ENCODE measurements at places on chromosomes 7 and 10. TPM values are rescaled to one million over a fixed set of nuclear protein-coding genes. Genes with fewer than 3 reads are reported as not detected.

TRIM73 gene
- not detected for total RNA-seq

TCF7L2 gene
- 0.89 TPM for total RNA-seq

SLC16A12 gene
- not detected for total RNA-seq

SEMA3C gene
- 31.2 TPM for total RNA-seq

- peak; percentile 25 for DNase-seq
Observed at GRCh38 chr7:21128062-21128817, 299.6 kb upstream of the SP4 start.

GRCh38 chr10:54091237-54091636 is 709.8 kb downstream of the PCDH15 start:
- no peak for DNase-seq

DNA sequence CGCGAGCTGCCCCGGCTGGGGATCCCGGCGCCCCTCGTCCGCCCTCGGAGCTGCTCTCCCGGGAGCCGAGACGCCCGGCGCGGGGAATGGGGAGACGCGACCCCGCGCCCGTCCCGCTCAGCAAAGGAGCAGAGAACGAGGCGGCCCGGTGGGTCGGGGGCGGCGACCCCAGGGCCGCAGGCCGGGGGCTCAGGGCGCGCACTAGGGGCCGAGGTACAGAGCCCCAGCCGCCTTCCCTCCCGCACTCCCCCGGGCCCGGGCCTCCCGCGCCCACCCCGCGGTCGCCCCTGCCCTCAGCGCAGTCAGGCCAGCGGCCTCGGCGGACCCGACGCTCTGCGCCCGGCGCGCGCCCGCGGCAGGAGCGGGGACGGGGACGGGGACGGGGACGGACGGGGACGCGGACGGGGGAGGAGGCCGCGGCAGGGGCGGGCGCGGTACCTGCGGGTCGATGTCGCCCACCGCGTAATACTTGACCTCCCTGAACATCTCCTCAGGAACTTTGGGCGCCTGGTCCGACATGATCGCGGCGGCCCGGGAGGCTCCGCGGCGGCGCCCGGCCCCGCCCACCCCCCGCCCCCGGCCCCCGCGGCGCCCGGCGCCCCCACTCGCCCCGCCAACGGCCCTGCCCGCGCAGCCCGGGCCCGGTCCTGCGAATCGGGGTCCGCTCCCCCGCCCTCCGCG is 373 bp downstream of the PAXIP1 start:
- peak; percentile 16 for DNase-seq

DNA sequence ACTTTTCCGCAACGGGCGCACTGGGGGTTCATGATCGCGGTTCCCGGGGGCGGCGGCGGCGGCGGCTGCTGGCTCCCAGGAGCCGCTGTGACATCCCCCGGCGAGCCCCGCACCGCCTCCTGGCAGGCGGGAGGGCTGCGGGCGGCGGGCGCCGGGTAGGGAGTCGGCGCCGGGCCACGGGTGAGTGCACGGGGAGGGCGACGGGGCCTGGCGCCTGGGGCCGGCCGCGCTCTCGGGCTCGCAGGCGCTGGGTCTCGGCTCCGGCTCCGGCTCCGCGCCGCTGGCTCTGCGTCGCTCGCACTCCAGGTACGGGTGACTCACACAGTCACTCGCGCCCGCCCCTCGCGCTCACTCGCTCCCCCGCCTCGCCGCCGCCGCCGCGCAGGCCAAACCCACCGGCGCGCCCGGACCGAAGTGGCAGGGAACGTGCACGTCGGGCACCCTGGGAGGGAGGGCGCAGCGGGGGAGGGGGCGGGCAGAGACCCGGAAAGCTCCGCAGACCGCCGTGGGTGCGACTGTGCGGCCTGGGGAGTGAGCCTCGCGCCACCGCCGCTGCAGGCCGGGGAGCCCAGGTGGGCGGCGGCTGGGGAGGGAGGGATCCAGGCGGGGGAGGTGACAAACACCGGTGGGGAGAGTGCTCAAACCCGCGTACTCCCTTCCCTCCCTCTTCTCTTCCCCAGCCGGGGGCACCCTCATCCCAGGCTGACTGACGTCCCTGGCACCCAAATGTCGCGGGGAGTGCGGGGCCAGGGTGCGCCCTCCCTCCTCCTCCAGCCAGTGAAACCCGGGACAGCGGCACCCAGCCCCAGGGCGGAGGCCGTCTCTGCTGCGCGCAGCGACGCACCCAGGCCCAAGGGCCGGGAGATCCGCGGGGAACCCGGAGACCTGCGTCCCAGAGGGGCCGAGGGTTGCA is 276.9 kb upstream of the NEBL start:
- peak; percentile 38 for DNase-seq

DNA sequence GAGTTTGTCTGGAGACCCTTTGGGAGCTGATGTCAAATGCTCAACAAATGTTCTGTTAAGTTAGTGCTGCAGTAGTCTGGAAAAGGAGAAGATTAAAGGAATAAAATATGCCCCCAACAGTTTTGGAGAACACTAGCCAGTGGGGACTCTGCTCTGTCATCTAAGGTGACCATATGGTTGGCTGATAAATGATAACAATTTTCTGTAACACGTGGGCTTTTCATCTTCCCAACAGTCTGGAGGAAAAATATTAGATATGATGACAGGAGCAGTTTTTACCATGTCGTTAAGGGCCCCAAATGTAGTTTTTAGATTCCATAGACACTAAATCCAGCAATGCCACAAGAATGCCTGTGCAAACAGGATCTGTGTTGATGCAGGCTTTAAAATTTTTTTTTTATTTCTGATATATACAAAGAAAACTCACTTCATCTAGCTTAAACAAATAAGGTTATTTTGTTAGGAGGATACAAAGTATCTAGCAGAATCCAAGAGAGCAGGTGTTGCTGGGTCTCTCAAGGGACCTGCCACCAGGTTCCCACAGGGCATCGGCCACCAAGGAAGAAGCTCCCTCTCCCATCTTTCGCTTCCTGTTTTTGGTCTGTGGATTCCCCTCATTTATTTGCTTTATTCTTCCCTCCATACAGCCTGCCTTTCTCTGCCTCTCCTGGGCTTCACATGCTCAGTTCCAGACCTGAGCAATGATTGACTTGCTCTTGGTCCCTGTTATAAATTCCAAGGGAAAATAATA is 6.2 kb upstream of the CFAP58 start:
- no peak for DNase-seq

DNA sequence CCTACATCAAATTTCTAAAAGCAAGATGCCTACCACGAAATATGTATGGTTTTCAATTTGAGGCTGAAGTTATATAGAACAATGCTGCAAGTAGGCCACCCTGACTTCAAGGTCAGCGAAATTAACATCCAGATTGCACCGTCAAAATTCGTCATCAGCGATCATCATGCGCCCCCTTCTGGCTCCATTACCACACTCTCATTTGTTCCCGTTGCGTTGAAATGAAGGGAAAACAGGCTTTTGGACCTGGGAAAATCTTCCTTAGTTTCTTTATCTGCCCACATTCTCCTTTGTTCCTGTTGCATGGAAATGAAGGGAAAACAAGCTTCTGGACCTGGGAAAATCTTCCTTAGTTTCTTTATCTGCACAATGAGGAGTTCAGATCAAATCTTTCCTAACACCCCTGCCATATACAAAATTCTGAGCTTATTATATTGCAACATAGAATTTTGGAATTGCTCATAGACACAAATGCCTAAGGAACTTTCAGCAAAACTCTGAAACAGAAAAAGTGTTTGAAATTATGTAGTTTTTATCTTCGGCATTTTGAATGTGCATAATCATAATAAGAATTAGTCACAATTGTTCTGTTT is 98.2 kb upstream of the PRKCQ start:
- peak; percentile 23 for DNase-seq

GRCh38 chr10:88041243-88042159 is 178.1 kb downstream of the PTEN start:
- no peak for DNase-seq

DNA sequence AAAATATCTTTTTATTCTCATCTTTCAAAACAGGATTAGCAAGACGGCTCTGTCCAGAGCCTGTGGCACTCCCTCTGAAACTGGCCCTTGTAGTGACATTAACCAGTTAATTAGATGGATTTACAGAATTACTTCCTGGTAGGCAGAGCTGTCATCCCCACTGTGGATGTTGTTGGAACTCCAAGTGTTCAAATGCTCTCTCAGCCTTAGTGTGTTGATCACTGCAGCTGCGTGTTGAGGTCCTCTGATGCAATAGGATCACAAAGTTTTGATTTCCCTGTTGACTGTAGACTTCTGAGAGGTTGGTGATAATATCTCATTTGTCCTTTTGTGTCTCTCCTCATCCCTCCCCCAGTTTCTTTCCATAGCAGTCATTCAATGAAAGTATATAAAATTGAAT is 117.3 kb upstream of the CDK6 start:
- DNase-seq: no peak

- DNase-seq: no peak
Observed at GRCh38 chr10:124184208-124184830, 90.9 kb upstream of the CHST15 start.

DNA sequence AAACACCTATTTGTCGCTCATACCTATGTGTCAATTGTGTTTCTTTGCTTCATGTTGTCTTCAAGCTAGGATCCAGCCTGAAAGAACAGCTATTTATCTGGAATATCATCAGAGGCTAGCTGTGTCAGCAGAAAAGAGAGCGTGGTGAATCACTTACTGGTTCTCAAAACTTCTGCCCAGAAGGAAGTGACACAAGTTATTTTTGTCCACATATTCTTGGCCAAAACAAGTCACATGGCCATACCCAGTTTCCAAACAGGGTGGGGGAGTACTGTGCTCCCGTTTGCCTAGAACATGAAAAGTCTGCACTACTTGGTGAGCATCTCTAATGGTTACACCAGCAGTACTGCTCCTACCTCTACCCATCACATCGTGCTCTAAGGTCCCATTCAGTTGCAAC is 160.9 kb upstream of the CSTF2T start:
- DNase-seq: no peak

DNA sequence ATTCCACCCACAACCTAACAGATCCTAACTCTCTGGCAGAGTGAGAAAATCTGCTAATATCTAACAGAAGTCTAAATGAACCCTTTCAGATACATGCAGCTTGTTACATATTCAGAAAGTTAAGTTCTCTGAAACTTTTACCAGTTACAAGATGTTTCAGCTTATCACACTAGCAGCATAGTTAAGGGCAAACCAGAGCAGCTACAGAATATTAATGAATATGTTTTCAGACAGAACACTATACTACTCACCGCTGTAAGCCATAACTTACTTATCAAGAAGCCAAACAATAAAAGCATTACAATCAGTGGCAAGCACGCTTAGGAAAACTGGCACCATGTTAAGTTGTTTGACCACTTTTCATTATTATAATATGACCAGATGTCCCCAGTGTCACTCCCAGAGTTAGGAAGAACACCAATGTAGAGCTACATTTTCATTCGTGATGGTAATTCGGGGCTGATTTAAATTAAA is 2.7 kb downstream of the ITGB1 start:
- no peak for DNase-seq

DNA sequence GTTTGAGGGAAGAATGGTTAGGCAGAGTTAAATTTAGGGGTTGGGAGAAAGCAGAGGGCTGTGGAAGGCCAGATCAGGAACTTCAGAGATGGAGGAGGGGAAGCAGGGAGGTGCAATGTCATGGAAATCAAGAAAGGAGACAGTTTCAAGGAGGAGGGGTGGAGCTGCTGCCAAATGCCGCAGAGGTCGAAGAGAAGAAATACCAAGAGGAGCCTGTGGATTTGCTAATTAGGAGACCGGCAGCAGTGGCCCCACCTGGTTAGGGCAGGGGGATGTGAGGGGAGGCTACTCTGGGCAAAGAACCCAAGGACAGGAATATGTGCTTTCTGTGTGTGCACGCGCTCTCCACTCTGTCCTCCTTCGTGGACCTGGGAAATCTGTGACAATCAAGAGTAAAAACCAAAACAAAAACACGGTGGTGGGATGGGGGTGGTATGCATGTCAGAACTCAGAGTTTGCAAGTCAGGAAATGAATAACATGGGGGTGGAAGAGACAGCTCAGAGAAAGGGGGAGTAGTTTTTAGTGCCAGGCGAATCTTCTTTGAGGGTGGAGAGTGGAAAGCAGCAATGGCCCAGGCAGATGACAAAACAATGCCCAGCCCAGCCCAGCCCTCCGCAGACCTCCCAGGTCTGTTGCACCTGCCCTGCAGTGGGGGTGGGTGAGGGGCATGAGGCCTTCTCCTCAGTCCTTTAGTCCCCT is 102.9 kb upstream of the PAX2 start:
- no peak for DNase-seq
